GM23338 (cell line): ENCODE measurements at places on chromosomes 5 and 9. TPM values are rescaled to one million over a fixed set of nuclear protein-coding genes. Genes with fewer than 3 reads are reported as not detected.

The GOLGA2 gene
- total RNA-seq: 44.4 and 48.4 TPM in 2 replicates

The TNIP1 gene
- total RNA-seq: 29.6 and 35.8 TPM in 2 replicates

The SLC6A7 gene
- not detected in 2 replicates for total RNA-seq

DNA sequence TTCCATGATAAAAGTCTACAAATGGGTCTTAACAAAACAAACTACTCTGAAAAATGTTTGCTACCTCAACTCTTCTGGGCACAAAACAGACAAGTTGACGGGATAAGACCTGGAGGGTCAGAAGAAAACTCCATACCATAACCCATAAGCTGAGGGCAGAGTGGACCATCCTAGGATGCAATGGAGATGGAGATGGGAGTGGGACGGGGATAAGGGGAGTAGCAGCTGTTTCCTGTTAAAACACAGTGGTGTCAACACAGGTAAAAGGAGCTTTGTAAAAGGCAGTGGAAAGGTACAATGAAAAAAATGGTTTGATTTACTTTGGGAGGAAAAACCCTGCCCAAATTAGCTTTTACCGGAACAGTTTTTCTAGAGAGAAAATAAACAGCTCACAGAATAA is 41.6 kb downstream of the CEMIP2 start:
- DNase-seq: no peak

The SOWAHA gene
- total RNA-seq: 0.52 and 0.93 TPM in 2 replicates

The WHRN gene
- total RNA-seq: 8.9 and 11.2 TPM in 2 replicates

The HSPA4 gene
- 340 and 371 TPM in 2 replicates for total RNA-seq

The TNFSF15 gene
- 0.07 and 0.08 TPM in 2 replicates for total RNA-seq

The EGR1 gene
- total RNA-seq: 11.5 and 13.5 TPM in 2 replicates
